ENCODE measurements at places on chromosomes 16 and 17.

DNA sequence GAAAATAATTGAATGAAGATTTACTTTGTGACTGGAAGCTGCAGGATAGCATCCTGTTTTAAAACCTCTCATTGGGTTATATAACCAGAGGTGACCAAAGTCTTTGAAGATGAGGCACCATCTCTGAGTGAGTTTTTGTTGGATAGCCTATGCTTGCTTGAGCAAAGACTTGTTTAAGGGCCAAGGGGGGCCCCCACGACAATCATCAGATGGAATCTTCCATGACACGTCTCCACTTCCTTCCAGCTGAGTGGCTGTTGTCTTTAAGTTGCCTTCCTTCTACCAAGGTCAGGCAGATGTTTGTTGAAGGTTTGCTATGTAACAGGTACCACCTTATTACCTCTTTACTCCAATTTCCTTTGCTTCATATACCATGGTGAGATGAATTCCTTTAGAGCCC is 188.8 kb downstream of the PRKCA start:
- DNase-seq: no peak

DNA sequence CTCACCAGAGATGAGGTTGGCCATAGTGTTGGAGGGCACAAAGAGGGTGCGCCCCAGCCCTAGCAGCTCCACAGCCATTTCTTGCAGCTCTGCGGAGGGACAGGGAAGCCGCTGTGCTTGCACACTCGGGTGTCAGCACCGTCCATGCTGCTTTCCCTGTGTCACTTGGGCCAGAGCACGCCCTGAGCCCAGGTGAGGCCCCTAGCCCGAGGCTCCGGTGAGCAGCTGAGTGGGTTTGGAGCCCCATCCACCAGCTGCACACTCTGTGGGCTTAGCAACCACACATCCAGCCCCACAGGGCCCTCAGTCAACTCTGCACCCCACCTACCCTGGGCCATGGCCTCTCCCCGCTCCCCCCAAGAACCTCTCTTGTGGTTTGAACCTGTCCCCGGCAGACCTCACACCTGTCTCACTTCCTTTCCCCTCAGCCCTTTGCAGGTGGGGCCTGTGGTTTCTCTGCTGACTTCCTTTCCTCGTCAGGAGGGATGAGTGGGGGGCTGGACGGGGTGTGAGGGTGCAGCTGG is 20.7 kb downstream of the TMEM235 start:
- no peak for DNase-seq

- DNase-seq: peak; percentile 71
Observed at GRCh38 chr17:75031972-75032719, 14.6 kb downstream of the ATP5PD start.

- DNase-seq: no peak
Observed at GRCh38 chr16:81397058-81397878, 47.3 kb upstream of the CMIP start.

- DNase-seq: no peak
Observed at GRCh38 chr17:76271669-76272540, 6.8 kb downstream of the UBALD2 start.

DNA sequence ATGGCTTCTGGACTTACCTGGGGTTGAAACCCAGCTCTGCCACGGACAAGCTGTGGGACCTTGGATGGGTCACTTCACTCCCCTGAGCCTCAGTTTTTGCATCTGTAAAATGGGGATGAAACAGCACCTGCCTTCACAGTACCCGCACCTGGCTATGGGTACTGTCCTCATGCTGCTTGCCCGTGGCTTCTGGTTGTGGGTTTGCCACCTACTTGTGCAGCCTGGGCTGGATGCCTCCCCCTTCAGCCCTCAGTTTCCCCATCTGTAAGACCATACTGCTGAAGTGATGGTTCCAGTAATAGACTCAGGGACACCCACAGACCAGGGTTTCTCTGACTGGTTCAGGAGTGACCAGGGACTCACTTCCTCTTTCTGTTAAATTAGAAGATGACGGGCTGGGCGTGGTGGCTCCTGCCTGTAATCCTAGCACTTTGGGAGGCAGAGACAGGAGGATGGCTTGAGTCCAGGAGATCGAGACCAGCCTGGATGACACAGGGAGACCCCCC is 9.4 kb downstream of the GLIS2 start:
- DNase-seq: no peak

GRCh38 chr17:1493291-1493980 is 950 bp upstream of the MYO1C start:
- DNase-seq: no peak

GRCh38 chr17:15662681-15663080 is 21.4 kb downstream of the TRIM16 start:
- no peak for DNase-seq

DNA sequence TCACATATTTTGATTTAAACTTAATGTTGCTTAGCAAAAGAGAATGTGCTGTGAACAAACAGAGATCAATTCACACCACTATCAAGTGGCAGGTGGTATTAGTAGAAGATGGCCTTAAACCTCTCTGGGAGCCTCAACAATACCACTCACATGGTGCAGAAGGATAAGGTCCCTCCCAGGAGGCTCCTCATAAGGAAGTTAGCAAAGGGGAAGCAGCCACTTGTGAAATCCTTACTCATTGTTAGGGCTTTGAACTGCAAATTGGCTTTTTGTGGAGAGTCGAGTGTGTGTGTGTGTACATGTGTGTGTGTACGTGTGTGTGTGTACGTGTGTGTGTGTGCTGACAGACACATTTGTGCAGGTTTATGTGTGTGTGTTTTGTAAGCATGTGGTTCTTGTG is 48.9 kb upstream of the ASIC2 start:
- no peak for DNase-seq

- DNase-seq: no peak
Observed at GRCh38 chr17:31745964-31746600, 113.0 kb downstream of the COPRS start.

GRCh38 chr16:14525596-14525995 is 104.5 kb downstream of the PARN start:
- DNase-seq: no peak

DNA sequence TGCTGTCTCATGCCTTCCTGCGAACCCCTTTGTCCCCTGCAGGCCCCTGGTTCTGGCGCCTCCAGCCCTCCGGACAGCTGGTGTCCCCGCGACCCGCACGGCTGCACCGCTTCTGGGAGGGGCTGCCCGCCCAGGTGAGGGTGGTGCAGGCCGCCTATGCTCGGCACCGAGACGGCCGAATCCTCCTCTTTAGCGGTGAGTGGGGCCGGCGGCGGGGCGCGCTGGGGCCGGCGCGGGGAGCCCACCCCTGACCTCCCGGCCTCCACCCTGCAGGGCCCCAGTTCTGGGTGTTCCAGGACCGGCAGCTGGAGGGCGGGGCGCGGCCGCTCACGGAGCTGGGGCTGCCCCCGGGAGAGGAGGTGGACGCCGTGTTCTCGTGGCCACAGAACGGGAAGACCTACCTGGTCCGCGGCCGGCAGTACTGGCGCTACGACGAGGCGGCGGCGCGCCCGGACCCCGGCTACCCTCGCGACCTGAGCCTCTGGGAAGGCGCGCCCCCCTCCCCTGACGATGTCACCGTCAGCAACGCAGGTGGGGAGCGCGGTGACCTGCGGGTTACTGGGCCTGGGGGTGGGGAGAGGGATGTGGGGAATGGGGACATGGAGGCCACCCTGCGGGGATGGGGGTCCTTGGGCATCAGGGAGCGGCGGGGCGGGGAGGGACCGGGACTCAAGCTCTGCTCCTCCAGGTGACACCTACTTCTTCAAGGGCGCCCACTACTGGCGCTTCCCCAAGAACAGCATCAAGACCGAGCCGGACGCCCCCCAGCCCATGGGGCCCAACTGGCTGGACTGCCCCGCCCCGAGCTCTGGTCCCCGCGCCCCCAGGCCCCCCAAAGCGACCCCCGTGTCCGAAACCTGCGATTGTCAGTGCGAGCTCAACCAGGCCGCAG is 7.1 kb upstream of the IL32 start:
- DNase-seq: no peak

GRCh38 chr17:77472468-77473310 is 331.9 kb downstream of the SEC14L1 start:
- no peak for DNase-seq

GRCh38 chr17:7560172-7561027 is 1.3 kb upstream of the SENP3 start:
- DNase-seq: no peak

GRCh38 chr17:55201308-55201932 is 63.3 kb upstream of the HLF start:
- DNase-seq: no peak

DNA sequence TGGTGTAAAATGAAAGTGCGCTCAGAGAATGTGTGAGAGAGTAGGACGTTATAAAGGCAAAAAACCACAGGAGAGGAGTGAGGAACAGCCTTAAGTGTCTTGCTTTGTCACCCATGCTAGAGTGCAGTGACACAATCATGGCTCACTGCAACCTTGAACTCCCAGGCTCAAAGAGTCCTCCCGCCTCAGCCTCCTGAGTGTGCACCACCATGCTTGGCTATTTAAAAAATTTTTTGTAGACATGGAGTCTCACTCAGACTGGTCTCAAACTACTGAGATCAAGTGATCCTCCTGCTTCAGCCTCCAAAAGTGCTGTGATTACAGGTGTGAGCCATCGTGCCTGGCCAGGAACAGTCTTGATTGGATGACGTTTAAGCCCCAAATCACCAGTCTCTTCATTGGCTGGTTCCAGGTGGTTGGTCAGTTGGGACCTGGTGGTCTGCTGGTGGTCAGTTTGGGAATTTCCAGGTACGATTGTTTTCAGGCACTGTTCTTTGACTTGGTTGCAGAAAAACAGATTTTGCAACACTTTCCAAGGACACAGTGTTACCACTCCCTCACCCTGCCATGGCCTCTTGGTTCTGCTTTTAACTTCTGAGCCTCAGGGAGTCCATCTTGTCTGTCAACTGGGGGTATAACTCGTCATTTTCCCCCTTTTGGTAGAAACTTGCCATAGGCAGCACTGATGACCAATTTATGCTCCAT is 21.2 kb downstream of the DHODH start:
- no peak for DNase-seq

GRCh38 chr16:88681084-88681680 is 5.1 kb downstream of the SNAI3 start:
- no peak for DNase-seq

GRCh38 chr17:49148171-49148570 is 15.6 kb downstream of the B4GALNT2 start:
- no peak for DNase-seq

GRCh38 chr17:58370309-58370708 is 18.3 kb upstream of the SUPT4H1 start:
- no peak for DNase-seq

- no peak for DNase-seq
Observed at GRCh38 chr17:76369804-76370203, 14.6 kb upstream of the SPHK1 start.

DNA sequence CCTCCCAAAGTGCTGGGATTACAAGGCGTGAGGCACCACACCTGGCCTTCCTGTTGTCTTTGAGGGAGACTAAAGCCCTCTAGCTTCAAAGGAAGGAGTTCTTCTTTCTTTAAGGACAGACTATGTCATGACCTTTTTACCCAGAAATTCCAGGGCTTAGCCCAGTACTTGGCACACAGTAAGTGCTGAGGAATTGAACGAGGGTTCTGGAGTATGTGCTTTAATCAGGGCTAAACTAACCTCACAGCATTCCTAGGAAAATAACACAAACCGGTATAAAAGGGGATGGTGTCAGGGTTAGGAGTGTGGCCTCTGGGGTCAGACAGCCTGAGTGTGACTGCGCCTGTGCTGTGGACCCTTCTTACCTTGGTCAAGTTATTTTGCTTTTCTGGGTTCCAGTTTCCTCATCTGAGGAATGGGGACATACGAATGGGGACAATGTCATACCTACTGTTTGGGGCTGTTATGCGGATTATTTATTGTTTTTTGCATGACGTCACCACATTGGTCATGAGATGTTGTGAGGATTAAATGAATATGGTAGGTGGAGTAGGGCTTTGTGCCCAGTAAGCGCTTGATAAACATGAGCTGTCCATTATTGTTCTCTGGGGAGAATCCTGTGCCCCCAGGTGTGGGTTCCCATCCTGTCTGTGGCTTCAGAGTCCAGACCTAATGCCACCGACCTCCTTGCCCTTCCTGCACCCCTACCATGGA is 21.9 kb downstream of the KSR1 start:
- no peak for DNase-seq

- DNase-seq: no peak
Observed at GRCh38 chr16:56985962-56986360, 3.4 kb upstream of the NLRC5 start.

- no peak for DNase-seq
Observed at GRCh38 chr17:76442341-76443338, 10.3 kb downstream of the UBE2O start.

- no peak for DNase-seq
Observed at GRCh38 chr16:53949715-53950410, 245.9 kb downstream of the FTO start.

DNA sequence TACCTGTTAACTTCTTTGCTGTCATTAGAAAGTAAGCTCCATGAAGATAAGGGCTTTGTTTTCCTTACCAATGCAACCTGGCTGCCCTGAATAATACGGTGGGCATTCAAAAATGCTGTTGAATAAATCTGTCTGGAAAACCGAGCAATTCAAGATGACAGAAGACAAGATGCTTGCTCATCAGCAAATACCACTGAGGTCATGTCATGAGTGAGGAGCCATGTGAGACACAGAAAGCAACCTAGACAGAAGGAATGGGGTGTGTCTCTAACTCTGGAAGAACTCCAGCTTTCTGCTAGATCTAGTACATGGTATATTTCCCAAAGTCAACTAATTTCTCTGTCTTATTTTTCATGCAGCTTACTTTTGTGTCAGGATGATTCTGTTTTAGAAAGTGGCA is 64.2 kb downstream of the STH start:
- DNase-seq: no peak

GRCh38 chr17:76277300-76278267 is 12.4 kb downstream of the UBALD2 start:
- DNase-seq: no peak

Data from NCI-H187 treated with DMSO at 0.1 percent for 48 hours (cell line).